HFF-Myc (cell line): ENCODE measurements at places on chromosomes 5 and 9.

- DNase-seq, result no peak
Observed at GRCh38 chr5:87154191-87154590, 113.5 kb upstream of the RASA1 start.

GRCh38 chr5:174409971-174410370 lies 314.4 kb upstream of the MSX2 start:
- no peak for DNase-seq

DNA sequence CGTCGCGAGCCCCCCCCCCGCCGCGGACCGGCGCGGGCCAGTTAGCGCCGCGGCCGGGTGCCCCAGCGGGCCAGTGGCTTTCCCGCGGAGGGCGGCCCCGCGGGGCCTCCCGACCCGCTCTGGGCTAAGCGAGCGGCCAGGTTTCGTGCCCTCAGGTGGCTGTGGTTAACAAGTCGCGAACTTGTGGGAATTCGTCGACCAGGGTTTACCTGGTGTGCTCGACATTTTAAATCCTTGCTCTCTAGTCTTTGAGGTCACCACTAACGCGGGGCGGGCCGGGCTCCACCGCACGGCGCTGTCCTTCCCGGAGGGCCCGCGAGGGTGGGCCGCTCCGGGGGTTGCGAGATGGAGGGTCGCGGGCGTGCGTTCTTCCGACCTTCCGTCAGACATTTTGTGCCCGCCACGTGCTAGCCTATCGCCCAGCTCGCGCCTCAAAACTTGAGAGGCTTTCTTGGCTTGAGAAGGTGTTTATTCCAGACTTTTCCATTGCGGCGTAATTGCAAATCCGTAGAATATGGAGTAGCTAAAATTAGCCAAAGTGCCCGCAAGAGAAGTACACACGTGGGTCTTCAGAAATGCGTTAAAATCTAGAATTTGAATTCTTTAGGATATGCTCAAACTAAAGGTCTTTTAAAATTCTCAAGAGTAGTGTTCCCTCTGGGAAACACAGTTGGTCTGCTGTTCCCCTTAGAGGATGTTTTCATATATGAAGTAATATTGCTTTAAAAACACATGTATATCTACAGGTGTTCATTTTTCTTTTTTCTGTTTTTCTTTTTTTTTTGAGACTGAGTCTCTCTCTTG lies 2.1 kb downstream of the ANP32B start:
- DNase-seq, result no peak

DNA sequence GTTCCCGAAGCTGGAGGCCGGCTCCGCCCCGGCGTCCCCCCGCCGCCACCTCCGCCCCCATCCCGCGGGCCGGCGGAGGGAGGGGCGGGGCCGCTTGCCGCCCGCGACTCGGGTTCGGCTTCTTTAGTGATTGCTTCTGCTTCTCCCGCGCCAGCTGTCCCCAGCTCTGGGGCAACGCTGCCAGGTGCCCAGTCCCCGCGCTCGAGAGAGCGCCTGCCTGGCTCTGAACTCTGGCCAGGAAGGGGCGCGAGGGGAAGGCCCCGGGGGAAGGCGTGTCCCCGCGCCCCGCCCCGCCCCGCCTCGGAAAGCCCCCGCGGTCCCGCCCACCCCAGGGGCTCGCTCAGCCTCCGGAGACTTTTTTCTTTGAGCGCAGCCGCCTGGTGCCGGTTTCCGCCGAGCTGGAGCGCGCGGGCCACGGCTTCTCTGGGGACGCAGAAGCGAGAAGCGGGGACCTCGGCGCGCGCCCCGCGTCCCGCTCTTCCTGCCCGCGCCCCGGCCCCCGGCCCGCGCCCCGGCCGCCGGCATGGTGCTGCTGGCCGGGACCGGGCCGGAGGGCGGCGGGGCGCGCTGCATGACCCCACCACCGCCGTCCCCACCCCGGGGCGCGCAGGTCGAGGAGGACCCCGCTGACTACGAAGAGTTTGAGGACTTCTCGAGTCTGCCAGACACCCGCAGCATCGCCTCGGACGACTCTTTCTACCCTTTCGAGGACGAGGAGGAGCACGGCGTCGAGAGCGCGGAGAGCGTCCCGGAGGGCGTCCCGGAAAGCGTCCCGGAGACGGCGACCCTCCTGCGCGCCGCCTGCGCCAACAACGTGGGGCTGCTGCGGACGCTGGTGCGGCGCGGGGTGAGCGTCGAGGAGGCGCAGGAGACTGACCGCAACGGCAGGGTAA lies at the start of gene ANKRD33B:
ANKRD33B (plus strand) TSS at position 126 of the 893 bp plus-strand sequence; CDS start at position 524, 398 bp downstream.
- DNase-seq, result no peak

DNA sequence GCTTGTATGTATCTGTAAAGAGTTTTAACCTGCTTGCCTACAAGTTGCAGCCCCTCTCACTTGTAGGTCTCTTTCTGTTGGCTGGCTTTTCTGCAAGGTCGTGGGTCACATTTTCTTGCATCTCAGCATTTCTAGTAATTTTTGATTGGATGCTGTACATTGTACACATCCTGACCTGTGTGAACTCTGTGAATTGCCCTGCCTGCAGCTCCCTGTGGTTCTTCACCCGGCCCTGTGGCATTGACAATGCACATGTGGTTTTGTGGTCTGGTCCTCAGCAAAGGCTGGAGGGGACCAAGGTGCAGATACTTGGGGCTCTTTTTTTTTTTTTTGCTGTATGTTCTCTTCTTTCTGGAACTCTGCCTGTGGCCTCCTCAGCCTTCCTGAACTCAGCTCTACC lies 53.6 kb downstream of the WNK2 start:
- DNase-seq, result no peak

GRCh38 chr5:129398026-129398678 lies 61.9 kb upstream of the ADAMTS19 start:
- no peak for DNase-seq

GRCh38 chr5:39137819-39138451 lies 63.7 kb upstream of the RICTOR start:
- DNase-seq, result no peak

DNA sequence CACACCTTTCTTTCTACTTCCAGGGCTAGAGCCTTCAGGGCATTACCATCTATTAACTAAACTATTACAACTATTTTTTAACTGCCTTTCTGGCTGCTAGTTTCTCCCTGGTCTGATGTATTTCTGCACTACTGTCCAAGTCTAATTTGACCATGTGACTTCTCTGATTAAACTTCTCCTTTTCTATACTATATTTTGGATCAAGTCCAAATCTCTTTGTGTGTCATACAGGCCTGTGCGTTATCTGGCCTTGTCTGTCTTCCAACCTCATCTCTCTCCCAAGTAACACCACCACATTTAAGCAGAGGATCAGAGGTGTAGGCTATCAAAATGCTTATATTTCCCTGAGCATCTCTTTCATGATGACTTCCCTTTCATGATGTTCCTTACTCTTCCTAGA lies 47.2 kb upstream of the OR13F1 start:
- DNase-seq, result no peak

DNA sequence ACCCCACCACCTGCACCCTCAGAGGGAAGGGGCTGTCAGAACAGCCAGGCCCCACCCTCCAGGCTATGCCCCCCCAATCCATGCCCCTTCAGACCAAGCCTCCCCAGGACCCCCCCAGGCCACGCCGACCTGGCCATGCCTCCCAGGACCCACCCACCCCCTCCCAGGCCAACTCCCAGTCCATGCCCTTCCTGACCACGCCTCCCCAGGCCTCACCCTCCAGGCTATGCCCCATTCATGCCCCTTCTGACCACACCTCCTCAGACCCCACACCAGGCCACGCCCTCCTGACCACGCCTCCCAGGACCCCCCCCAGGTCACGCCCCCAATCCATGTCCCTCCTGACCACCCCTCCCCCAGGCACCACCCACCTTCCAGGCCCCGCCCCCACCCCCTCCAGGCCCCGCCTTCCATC lies 27.6 kb downstream of the TPPP start:
- no peak for DNase-seq

DNA sequence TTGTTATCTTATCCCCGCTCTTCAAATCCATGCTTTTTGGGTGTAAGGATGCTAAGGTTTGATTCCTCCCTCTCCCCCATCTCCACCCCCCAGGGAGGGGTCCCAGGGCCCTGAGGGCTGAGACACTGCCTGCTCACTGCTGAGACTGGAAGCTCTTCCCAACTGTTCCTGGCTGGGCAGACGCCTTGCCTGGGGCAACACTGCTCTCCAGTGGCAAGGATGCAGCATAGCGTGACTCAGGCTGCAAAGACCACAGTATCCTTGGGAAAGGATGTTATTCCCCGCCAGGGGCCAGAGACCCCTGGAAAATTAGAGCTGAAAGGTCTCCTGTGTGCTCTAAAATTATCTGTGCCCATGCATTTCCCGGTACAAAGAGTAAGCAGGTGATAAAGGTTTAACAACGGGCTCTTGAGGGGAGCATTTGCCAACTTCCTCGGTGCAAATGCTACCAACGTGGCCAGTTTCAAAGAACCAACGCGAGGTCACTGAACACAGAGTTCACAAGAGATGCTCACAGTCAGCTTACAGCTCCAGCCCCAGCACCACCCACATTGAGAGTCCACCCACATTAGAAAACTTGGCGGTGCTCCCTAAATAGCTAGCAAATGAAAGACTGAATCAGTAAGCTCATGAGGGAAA lies 271.9 kb downstream of the NSG2 start:
- no peak for DNase-seq

GRCh38 chr9:19156026-19156474 lies 28.8 kb upstream of the PLIN2 start:
- no peak for DNase-seq

- DNase-seq, result no peak
Observed at GRCh38 chr9:5876711-5877110, 14.0 kb upstream of the MLANA start.

- DNase-seq, result no peak
Observed at GRCh38 chr5:40374853-40375252, 304.9 kb upstream of the PTGER4 start.

- no peak for DNase-seq
Observed at GRCh38 chr5:126956991-126957390, 73.4 kb downstream of the MARCHF3 start.
